Activated CD8-positive, alpha-beta memory T cell treated with anti-CD3 and anti-CD28 coated beads for 36 hours (primary cell): ENCODE measurements at places on chromosomes 3 and 15. TPM values are rescaled to one million over a fixed set of nuclear protein-coding genes. Genes with fewer than 3 reads are reported as not detected.

The GCSAM gene
- 3.0 TPM for total RNA-seq

The SYNM gene
- 1.0 TPM for total RNA-seq

The ATP2B2 gene
- total RNA-seq: not detected

The HPS3 gene
- total RNA-seq: 17.9 TPM

The ROPN1 gene
- not detected for total RNA-seq

The CATSPER2 gene
- total RNA-seq: 1.2 TPM

The FMN1 gene
- 0.13 TPM for total RNA-seq

The SERPINI1 gene
- total RNA-seq: 1.6 TPM

The MUC13 gene
- not detected for total RNA-seq

The SLC9A9 gene
- total RNA-seq: 1.0 TPM

The ARRDC4 gene
- total RNA-seq: 0.42 TPM

The AADACL2 gene
- total RNA-seq: not detected

The APOD gene
- not detected for total RNA-seq

The SLC6A11 gene
- not detected for total RNA-seq

The SLC26A6 gene
- 32.8 TPM for total RNA-seq

The TMIE gene
- total RNA-seq: 0.25 TPM

The QTRT2 gene
- 46.5 TPM for total RNA-seq

The CSNK1G1 gene
- total RNA-seq: 21.6 TPM

The ATP13A3 gene
- total RNA-seq: 213 TPM

The CCR2 gene
- 0.42 TPM for total RNA-seq

The IL17RD gene
- total RNA-seq: not detected

The MYRIP gene
- not detected for total RNA-seq

The TMOD2 gene
- 6.7 TPM for total RNA-seq

The EPHA6 gene
- total RNA-seq: not detected

The LMCD1 gene
- 3.1 TPM for total RNA-seq

The DUOXA2 gene
- not detected for total RNA-seq

The SEC22C gene
- 46.9 TPM for total RNA-seq

The CCR1 gene
- 0.48 TPM for total RNA-seq

The HSPBAP1 gene
- 9.5 TPM for total RNA-seq

The NOX5 gene
- total RNA-seq: not detected

The TLR9 gene
- 0.23 TPM for total RNA-seq

The SLCO2A1 gene
- not detected for total RNA-seq

The PLA2G4E gene
- not detected for total RNA-seq

The KY gene
- total RNA-seq: not detected

The SPINK8 gene
- total RNA-seq: not detected

The SLC22A14 gene
- not detected for total RNA-seq

The POLQ gene
- 19.8 TPM for total RNA-seq

The THAP10 gene
- total RNA-seq: 0.27 TPM

The TICRR gene
- total RNA-seq: 18.3 TPM

The B3GNT5 gene
- 19.6 TPM for total RNA-seq

The CCDC13 gene
- 0.52 TPM for total RNA-seq

The CCR3 gene
- not detected for total RNA-seq

The HIGD2B gene
- total RNA-seq: 0.32 TPM

The PCBP4 gene
- 10.9 TPM for total RNA-seq

The LDHAL6B gene
- total RNA-seq: not detected

The EOGT gene
- 18.2 TPM for total RNA-seq

The SSR3 gene
- 191 TPM for total RNA-seq

The EMC7 gene
- 80.2 TPM for total RNA-seq

The NPAP1 gene
- not detected for total RNA-seq

The RNF111 gene
- 24.8 TPM for total RNA-seq

The TEX9 gene
- total RNA-seq: 1.4 TPM
